ENCODE measurements at places on chromosomes 16 and 17.

- DNase-seq: peak; percentile 69
These were observed 787 bp downstream of the CTCF start for GRCh38 chr16:67562918-67563707.

- DNase-seq: no peak
These were observed 56.1 kb upstream of the PMFBP1 start for GRCh38 chr16:72228014-72228413.

GRCh38 chr16:12503191-12503590, 300.5 kb downstream of the CPPED1 start:
- no peak for DNase-seq

DNA sequence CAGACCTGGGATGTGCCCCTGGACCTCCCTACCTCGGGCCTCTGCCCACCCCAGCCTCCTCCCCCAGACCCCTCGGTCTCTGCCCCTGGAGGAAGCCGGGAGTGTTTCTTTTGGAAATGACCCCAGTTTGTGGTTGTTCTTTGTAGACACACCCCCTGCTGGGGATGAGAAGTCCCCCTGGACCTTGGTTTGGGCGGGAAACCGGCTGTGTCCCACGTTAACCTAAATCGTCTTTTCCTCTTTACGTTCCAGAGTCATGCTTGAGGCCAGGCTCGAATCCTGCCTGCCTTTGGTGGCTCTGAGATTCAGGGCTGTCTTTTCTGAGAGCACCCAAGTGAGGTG, 116.6 kb downstream of the METRNL start:
- DNase-seq: no peak

GRCh38 chr16:31168848-31169247, 11.1 kb upstream of the FUS start:
- no peak for DNase-seq

- no peak for DNase-seq
These were observed 26.0 kb upstream of the IRX6 start for GRCh38 chr16:55297910-55298479.

DNA sequence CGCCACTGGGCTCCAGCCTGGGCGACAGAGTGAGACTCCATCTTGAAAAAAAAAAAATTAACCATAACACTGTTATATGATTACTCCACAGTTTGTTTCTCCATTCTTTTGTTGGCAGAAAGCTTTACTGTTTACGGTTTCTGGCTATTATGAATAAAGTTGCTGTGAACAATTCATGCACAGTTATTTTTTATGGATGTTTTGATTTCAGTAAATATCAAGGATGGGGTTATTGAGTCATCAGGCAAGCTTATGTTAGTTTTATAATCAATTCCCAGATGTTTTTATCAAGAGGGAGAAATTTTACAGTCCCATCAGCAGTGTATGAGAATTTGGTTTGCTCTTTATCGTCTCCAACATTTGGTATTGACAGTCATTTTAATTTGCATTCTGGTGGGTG, 67.9 kb downstream of the TAOK1 start:
- DNase-seq: no peak

- no peak for DNase-seq
These were observed 36.3 kb downstream of the MYO18A start for GRCh38 chr17:29143894-29144293.

DNA sequence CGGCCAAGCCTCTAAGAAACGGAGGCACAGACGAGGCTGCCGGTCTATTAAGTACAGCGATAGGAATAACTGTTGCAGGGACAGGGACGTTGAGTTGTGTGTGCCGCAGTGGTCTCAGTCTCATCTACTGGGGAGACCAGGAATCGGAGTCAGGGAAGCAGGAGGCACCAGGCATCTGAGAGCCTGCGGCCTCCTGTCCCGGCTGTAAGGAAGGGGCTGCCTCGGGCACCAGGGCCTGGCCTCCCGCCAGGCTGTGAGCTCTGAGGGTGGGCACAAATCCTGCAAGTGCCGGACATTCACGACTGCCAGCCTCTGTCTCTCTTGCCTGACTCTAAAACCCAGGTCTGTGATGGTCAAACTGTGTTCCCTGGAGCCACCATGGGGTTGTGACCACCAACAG, 76.0 kb downstream of the ARHGAP23 start:
- DNase-seq: no peak

DNA sequence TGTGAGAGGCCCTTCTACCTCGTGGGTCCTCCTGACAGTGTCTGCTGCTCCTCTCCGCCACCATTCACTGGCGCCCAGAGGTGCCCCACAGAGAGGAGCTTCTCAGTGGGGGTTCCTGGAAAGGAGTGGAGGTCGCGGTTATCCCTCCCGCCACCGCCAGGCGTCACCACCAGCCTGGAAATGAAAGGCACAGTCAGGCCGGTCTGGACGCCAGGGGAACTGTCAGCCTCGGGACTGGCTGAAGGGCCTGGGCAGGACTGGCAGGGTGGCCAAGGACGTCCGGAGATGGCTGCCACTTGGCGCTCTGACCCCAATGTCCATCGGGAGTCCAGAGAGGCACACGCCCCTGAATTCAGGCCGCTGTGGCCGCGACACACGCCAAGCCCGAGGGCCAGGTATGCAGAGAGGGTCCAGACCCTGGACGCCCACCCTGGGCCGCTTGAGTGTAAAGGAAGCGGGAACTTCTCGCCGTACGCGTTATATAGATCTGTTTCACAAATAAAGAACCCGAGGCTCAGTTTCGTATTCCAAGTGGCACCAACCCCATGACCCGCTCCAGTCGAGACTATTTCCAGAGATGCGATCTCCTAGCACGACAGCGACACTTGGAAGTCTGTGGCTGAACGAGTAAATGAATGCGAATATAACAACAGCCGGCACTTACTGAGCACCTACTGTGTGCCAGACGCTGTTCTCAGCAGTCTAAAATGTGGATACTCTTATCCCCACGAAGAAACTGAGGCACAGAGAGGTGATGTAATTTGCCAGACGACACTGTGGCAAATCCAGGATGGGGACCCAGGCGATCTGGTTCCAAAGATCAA, 7.6 kb upstream of the NXPH3 start:
- peak; percentile 84 for DNase-seq

DNA sequence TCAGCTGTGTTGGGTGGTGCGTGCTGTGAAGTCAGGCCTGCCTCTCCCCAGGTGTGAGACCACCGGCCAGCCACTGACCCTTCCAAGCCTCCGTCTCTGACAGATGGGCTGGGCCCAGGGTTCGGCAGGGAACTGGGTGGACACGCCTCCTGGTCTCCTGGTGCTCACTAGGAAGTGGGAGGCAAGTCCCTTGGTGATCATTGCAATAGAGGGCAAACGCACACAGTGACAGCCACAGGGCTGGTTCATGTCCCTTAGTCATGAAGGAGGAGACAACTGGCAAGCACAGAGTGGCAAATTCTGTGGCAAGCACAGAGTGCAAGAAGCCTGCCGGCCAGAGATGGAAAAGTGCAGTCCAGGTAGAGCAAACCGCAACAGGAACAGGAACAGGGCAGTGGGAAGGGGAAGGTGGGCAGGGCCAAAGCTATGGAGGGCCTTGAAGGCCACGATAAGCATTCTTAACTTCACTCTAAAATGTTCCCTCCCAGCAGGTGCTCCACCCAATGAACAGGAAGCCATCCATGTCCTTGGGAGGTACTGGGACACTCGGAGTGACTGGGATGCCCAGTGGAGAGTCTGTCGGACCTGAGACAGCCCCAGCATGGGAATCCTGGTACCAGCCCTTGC, 21.9 kb downstream of the USP7 start:
- DNase-seq: no peak

- DNase-seq: no peak
These were observed 4.7 kb downstream of the SEPTIN12 start for GRCh38 chr16:4783251-4783950.

DNA sequence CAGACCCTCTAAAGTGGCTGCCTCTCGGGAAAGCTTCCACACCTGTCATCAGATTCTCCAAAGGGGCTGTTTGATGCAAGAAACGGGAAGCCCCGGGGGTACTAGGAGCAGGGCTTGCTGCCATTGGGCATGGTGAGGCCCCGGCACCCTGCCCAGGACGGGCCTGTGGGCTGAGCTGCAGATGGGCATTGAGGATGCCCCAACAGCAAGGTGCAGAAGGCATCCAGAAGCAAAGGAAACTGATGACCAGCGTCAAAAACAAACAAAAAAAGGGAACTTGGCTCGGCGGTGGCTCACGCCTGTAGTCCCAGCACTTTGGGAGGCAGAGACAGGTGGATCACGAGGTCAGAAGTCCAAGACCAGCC, 1.5 kb upstream of the LIMD2 start:
- DNase-seq: no peak

DNA sequence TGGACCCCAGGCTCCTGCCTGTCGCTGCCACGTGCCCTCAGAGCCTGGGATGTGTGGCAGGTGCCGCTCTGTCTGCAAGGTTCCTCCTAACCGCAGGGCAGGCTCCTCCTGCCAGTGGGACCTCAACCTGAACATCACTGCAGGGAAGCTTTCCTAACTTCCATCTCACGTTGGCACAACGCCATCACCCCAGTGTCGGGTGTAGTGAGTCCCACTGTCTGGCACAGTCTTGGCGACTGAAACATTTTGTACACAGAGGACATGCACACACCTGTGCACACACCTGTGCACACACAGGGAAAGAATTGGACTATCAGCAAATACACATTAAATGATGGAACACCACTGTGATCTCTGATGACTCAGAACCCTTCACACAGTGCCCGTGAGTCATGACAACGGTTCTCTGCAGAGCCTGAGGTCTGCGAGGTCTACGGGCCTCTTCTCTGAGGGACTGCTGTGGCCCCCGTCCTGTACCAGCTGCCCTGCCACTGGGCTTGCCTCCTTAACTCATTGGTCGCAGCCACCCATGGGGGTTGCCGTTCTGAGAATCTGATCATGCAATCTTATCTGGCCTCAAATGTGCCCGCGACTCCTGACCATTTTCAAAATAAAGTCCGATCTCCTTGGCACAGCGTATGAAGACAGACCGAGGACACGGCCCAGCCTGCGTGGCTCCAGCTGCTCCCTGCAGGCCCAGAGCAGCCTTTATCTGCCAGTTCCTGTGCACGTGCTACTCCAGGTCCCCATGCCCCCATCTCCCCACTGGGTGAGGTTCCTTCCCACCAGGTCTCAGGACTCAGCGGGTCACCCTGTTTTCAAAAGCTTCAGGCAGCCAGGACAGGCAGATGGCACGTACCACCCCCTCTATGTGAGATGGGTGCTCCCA, 7.6 kb downstream of the CCDC57 start:
- no peak for DNase-seq

DNA sequence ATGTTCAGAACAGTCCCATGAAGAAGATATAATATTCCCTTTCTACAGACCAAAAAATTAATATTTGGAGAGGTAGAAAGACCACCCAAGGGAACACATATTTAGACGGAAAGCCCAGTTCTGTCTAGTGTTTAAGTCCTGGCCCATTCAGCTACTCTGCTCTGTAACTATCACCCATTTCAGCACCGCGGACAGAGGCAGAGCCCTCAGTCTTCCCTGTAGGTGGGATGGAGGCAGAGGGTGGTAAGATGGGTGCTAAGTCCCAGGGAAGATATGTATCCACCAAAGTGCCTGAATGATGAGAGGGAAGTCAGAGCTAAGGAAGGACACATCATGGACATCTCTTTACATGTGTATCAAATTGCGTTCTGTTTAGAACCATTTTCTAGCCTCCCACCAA, 27.8 kb upstream of the C16orf78 start:
- DNase-seq: no peak

DNA sequence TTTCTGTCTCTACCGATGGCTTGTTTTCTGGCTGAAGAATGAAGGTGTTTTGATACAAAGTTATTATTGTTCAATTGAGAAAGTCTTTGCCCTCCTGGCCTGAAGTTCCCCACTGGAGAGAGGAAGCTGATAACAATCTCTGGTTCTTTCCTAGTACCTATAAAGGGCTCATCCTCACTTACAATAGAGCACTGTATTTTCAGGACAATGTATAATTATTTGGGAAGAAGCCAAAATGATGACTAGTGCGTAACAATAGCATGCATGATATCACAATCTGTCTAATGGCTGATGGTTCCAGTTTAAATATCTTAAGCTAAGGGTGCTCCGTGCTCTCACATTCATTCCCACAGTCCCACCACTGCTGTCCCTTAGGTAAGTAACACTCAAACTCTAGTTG, 230.7 kb downstream of the IRX3 start:
- no peak for DNase-seq

GRCh38 chr17:48187872-48188608, 80.5 kb downstream of the SNX11 start:
- DNase-seq: no peak

- DNase-seq: no peak
These were observed 12.9 kb downstream of the MILR1 start for GRCh38 chr17:64461788-64462187.

- no peak for DNase-seq
These were observed 8.3 kb downstream of the PITPNM3 start for GRCh38 chr17:6548034-6548433.

- DNase-seq: no peak
These were observed 2.1 kb upstream of the USP32 start for GRCh38 chr17:60393840-60394723.

DNA sequence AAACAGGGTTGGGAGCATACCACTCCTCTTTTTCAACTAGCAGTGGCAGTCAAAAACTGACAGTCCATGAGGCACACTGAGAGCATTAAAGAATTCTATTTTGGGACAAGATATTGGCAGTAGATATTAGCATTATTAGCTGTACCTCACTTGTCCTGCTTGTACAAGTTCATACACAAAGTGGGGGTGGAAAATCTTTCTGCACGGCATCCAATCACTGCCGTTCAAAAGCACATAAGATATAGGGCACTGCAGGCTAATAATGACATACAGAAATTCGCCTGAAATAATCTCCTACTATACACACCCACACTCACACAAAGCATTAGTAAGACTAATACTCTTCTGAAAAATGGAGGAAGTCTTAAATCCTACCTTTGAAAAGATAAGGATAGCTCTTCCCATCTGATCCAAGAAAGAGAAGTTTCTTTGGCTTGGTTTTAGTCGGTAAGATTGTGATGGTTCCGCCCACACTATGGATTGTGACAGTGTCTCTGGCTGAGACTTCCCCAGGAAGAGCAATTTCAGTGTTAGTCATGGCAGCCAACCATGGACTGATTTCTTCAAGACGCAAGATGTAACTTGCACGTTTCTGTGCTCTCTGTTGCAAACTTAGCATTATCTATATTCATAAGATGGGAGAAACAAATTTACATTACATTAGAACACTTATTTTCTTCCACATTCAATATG, 40.6 kb upstream of the ARL6IP1 start:
- no peak for DNase-seq

DNA sequence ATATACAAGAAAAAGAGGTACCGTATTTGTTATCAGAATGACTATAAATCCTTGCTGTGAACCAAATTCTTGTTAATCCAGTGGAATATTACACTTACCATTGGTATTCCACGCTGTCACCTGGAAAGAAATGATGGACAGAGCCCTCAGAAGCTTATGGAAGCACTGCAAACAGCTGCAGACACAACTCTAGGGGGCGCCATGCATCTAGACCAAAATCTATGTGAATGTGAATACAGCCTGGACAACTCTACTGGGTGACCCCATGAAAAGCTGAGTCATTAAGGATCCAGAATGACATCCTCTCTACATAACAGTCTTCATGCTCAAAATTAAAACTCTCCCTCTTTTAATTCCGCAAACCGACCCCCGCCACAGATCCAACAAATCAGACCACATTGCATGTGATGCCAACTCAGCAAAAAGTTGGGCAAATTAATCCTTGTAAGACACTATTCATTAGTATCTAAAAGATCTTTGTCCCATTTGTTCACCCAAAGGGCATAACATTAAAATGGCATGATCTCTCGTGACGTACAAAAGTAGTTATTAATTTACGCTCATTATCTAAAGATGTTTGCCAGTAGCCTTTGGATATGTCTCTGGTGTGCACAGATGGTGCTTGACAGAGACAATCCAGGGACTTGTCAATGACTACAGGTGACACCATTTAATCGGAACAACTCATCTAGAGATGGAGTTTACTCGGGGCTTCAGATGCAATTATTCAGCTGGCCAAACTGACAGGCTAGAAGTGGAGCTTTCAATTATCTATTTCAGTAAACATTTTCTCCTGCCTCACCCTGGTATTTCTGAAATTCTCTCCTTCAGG, 552.7 kb upstream of the PSMD7 start:
- no peak for DNase-seq

Data from CD4-positive, alpha-beta T cell treated with Interleukin-12 subunit alpha and Interleukin-12 subunit beta, for 1 hour (primary cell).